ENCODE measurements at places on chromosomes 3 and 15.

DNA sequence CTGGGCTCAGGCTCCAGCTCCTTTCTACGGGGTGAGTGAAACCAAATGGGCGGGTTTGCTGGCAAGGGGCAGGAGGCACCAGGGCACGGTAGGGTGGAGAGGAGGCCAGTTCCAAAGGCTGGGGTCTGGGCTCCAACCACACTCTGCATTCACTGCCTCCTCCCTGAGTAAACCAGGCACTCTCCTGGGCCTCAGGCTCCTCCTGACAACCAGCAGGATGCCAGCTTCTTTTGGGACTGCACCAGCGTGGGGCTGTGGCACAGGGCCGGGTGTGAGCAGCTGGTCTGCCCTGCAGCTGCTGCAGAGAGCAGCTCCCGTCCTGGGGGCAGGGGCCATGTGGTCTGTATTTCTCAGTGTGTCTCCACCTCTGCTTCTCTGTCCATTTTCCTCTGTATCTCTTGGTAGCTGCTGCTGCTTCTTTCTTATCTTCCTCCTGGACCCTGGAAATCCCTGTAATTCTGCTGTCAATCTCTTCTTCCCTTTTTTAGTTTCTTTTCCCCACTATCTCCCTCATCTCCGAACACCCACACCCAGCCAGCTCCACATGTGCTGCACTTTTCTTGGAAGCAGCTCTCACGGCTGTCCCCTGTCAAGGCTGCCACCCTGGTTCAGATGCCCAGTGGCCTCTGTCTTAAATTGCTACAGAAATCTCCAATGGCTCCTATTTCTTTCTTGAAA lies 54.9 kb upstream of the TBC1D21 start:
- no peak for DNase-seq

DNA sequence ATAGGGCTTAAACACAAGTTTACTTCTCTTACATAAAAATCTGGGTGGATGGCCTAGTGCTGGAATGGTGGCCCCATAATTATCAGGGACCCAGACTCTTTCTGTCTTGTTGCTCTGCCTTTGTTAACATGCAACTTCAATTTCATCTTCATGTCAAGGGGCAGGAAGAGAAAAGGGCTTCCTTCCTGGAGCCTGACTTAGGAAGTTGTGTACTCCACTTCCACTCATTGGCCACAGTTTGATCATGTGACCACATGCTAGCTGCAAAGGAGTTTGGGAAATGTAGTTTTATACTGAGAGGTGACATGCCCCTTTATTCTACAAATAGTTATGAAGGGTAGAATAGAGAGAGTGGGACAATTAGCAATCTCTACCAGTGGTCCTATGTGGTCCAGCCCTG lies 39.3 kb downstream of the RHCG start:
- peak; percentile 42 for DNase-seq

- DNase-seq = no peak
These were observed 27.7 kb upstream of the VPS33B start for GRCh38 chr15:91050128-91050455.

- no peak for DNase-seq
These were observed 81.0 kb downstream of the CDC25A start for GRCh38 chr3:48107227-48107626.

GRCh38 chr3:141556034-141556433 lies 69.2 kb downstream of the RASA2 start:
- peak; percentile 47 for DNase-seq

DNA sequence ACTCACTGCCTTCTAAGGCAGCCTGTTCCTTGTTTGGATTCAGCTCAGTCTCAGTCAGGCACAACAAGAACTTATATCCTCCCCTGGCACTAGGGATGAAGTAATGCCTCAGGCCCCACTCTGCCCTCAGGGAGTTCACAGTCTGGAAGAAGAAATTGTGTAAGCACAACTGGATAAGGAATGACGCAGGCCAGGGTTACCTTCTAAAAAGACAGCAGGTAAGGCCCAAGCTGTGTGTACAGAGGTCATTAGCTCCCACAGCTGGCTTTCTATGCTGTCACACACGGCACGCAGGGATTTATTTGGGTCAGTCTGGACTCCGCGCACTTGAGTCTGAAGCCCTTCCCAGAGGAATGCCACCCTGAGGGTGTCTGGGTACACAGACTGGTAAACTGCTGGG lies 82.9 kb downstream of the IQSEC1 start:
- DNase-seq = peak; percentile 58

- DNase-seq = no peak
These were observed 56.4 kb upstream of the RASGRP1 start for GRCh38 chr15:38620851-38621594.

GRCh38 chr3:156606729-156607128 lies 51.8 kb upstream of the SSR3 start:
- DNase-seq = no peak

GRCh38 chr3:63593779-63594178 lies 58.7 kb upstream of the SNTN start:
- DNase-seq = no peak

Data from EL (cell line).